ENCODE measurements at places on chromosomes 5 and 9.

DNA sequence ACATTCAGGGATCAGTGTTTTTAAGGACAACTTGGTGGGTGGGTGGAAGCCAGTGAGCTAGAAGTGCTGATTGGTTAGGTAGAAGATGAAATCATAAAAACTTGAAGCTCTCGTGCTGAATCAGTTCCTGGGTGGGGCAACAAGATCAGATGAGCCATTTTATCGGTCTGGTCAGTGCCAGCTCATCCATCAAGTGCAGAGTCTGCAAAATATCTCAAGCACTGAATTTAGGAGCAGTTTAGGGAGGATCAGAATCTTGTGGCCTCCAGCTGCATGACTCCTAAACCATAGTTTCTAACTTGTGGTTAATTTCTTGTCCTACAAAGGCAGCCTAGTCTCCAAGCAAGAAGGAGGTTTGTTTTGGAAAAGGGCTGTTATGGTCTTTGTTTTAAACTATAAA is 166.4 kb downstream of the FAM170A start:
- peak; percentile 28 for DNase-seq
- no peak overlapping the region for H3K27ac ChIP-seq
- H3K4me3 ChIP-seq = no peak overlapping the region
- no peaks in the 10 kb centered on the region for H3K4me1 ChIP-seq
- H3K36me3 ChIP-seq = no peaks in the 10 kb centered on the region

- no peaks in the 10 kb centered on the region for H3K4me1 ChIP-seq
- no peak overlapping the region for H3K4me3 ChIP-seq
- H3K27ac ChIP-seq = no peak overlapping the region
- H3K27me3 ChIP-seq = peaks cover 25% of the 10 kb centered on the region
These were observed 20.0 kb downstream of the OR2V1 start for GRCh38 chr5:181111010-181111409.

DNA sequence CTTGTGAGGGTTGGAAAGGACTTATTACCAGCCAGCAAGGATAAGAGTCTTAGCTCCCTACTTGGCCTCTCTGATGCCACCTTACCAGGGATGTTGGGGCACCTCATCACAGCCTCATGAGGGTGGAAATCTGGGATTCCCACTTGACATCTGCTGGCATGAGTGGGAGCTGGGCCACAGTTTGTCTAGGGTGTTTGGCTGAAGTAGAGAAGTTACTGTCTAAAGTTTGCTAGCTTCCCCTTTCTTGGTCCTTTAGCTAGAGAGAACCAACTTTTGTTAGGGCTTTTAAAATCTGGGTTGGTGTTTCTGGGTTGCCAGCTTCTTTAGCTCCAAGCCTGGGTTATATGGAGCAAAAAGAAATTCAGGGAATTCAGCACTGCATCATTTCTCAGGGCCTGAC is 57.5 kb upstream of the GNA14 start:
- H3K4me1 ChIP-seq = peaks cover 7% of the 10 kb centered on the region
- no peak for DNase-seq
- H3K27ac ChIP-seq = no peak overlapping the region
- H3K4me3 ChIP-seq = no peak overlapping the region
- no peaks in the 10 kb centered on the region for H3K27me3 ChIP-seq

GRCh38 chr5:172748341-172748843 is 22.6 kb downstream of the DUSP1 start:
- peak; percentile 65 for DNase-seq
- no peaks in the 10 kb centered on the region for H3K27me3 ChIP-seq
- no peak overlapping the region for H3K4me3 ChIP-seq
- H3K36me3 ChIP-seq = no peaks in the 10 kb centered on the region
- H3K27ac ChIP-seq = peak overlapping the region; percentile 59
- H3K4me1 ChIP-seq = peaks cover 2% of the 10 kb centered on the region

GRCh38 chr5:97245386-97245785 is 62.3 kb upstream of the RIOK2 start:
- H3K27me3 ChIP-seq = no peaks in the 10 kb centered on the region
- no peaks in the 10 kb centered on the region for H3K36me3 ChIP-seq
- DNase-seq = no peak
- no peak overlapping the region for H3K4me3 ChIP-seq
- no peak overlapping the region for H3K27ac ChIP-seq
- H3K4me1 ChIP-seq = no peaks in the 10 kb centered on the region

DNA sequence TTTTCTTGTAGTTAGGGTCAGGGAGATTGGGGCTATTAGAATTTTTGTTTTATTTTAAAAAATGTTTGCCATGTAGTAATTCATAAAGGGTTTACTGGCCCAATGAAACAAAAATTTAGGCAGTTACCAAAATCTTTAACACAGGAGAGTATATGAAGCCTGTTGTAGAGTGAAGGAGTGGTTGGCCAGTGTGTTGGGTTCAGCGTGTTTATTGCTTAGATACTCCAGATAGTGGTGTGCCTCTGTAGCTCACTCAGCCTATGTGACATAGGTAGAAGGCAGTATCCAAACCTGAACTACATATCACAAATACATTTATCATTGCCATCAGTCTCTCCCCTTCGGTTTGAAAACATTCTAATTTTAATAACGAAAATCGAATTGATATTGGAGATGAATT is 1.2 kb downstream of the TEK start:
- no peaks in the 10 kb centered on the region for H3K36me3 ChIP-seq
- no peak overlapping the region for H3K4me3 ChIP-seq
- H3K4me1 ChIP-seq = no peaks in the 10 kb centered on the region
- DNase-seq = no peak
- no peak overlapping the region for H3K27ac ChIP-seq

DNA sequence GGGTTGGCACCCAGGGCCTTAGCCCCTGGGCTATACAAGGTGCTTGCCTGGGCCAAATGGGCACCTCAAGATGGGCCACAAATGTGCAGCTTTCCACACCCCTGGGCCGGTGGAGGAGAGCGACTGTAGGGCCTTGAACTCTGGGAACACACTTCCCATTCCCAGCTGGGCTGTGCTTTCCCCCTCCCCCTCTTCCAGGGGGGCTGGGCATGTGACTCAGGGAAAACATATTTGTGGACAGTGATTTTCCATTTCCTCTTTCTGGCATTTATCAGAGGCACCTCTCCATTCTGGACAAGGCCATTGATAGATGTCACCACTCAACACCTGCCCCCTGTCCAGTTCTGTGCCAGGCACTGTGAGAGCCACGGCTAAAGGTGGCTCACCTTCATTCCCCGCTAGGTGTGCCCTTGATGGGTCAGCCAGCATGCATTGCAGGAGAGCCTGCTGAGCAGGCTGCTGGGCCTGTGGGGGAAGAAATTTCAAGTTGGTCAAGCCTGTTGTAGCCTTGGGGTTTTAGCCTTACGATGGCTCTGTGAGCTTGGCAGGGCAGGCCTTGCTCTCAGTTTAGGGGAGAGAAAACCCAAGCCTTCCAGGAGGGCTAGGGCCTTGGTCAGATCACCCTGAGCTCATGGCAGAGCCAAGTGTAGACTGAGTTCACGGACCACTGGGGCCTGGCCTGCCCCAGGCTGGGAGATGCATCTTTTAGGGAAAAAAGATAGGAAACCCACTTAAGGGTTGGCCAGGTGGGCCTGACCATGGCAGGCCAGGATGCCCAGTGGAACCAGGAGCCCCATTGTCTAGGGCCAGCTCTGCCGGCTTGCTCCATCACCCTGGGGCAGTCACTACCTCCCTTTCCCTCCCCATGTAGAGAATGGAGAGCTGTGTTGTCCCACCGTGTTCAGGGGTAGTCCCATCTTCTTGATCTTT is 113.9 kb downstream of the DAB2IP start:
- DNase-seq = peak; percentile 60
- H3K36me3 ChIP-seq = peaks cover 12% of the 10 kb centered on the region
- H3K4me3 ChIP-seq = no peak overlapping the region
- H3K27me3 ChIP-seq = no peaks in the 10 kb centered on the region
- peak overlapping the region; percentile 46 for H3K27ac ChIP-seq

GRCh38 chr5:135054546-135054945 is 20.5 kb upstream of the PITX1 start:
- peaks cover 39% of the 10 kb centered on the region for H3K27me3 ChIP-seq
- H3K27ac ChIP-seq = no peak overlapping the region
- H3K36me3 ChIP-seq = no peaks in the 10 kb centered on the region
- no peaks in the 10 kb centered on the region for H3K4me1 ChIP-seq

DNA sequence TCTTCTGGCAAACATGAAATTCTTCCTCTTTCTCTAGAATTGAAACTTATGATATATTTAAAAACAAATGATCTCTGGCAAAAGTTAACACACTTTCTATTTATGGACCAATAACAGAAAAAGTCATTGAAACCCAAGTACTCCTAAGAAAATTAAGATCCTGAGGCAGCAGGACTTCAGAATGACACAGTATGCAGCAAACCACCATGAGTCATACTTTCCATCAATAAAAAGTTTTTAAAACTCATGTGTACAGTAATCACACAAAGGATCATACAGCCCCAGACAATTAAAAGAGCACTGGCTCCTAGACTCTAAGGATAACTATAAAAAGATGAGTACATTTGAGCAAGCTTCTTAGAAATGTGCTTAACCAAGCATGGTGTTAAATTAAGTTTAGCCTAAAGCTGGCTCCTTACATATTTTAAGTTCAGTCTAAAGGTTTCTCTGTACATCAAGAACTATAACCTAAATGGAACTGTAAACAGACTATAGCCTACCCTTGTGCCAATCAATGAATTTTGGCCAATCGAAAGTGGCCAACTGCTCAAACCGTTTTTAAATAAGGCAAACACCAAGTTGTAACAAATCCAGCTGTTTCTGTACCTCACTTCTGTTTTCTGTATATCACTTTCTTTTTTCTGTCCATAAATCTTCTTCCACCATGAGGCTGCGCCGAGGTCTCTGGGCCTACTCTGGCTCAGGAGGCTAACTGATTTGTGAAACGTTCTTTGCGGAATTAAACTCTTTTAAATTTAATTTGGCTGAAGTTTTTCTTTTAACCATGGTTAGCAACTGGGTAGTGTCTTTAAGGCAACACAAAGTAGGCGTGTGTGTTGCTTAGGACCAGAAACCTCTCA is 232.1 kb upstream of the PIK3R1 start:
- no peaks in the 10 kb centered on the region for H3K4me1 ChIP-seq
- H3K36me3 ChIP-seq = no peaks in the 10 kb centered on the region
- peak; percentile 87 for DNase-seq
- H3K27me3 ChIP-seq = no peaks in the 10 kb centered on the region

DNA sequence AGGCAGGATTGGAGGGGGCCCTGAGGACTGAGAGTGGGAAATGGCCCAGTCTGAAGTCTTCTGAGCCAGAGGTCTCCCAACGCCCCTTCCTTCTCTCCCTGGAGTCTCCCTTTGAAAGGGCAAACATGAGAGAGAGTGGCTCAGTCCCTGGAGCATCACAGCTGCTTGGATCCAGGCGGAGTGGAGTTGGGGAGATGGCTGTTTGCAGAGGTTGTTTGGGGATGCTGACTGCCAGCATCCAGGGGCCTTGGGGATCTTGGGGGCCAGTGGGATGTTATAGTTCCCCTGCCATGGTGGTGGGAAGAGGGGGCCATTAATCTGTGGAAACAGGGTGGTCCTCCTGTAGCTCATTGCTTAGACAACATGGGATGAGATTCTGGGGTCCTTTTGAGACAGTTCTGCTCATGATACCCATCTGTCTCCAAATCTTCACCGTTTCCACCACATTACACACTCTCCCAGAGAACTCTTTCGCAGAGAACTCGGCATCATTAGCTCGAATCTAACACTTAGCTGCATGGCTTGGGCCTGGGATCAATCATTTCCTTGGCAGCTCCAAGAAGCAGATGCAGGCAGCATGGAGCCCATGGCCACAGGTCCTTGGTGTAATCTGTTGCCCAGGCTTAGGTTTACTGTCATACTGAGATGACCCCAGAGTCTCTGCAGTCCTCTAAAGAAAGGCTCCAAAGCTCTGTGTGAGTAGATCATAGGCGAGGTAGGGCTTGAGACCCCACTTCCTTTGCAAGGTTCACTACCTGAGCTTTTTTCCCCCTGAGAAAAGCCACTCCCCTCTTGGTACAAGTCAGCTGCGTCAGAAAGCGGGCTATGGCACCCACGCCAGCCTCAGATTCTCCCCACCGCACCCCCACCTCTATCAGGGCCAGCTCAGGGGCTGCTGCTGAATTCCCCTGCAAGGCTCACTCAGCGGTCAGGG is 54.4 kb upstream of the SH3PXD2B start:
- no peaks in the 10 kb centered on the region for H3K27me3 ChIP-seq
- H3K27ac ChIP-seq = no peak overlapping the region
- no peaks in the 10 kb centered on the region for H3K36me3 ChIP-seq
- no peaks in the 10 kb centered on the region for H3K4me1 ChIP-seq
- no peak for DNase-seq
- H3K4me3 ChIP-seq = no peak overlapping the region

GRCh38 chr5:139675825-139676224 is 27.7 kb downstream of the CXXC5 start:
- H3K36me3 ChIP-seq = peaks cover 1% of the 10 kb centered on the region
- no peak overlapping the region for H3K27ac ChIP-seq
- peaks cover 3% of the 10 kb centered on the region for H3K27me3 ChIP-seq
- no peak for DNase-seq
